Stomach (tissue), 19 donors: ENCODE measurements at places on chromosomes 12 and 14.

GRCh38 chr14:65853407-65853955 lies 441.0 kb downstream of the FUT8 start:
- H3K36me3 ChIP-seq = no peaks in the 10 kb centered on the region
- H3K27me3 ChIP-seq = no peaks in the 10 kb centered on the region
- no peak overlapping the region for H3K27ac ChIP-seq
- no peaks in the 10 kb centered on the region for H3K4me1 ChIP-seq
- DNase-seq = no peak
- H3K4me3 ChIP-seq = no peak overlapping the region

DNA sequence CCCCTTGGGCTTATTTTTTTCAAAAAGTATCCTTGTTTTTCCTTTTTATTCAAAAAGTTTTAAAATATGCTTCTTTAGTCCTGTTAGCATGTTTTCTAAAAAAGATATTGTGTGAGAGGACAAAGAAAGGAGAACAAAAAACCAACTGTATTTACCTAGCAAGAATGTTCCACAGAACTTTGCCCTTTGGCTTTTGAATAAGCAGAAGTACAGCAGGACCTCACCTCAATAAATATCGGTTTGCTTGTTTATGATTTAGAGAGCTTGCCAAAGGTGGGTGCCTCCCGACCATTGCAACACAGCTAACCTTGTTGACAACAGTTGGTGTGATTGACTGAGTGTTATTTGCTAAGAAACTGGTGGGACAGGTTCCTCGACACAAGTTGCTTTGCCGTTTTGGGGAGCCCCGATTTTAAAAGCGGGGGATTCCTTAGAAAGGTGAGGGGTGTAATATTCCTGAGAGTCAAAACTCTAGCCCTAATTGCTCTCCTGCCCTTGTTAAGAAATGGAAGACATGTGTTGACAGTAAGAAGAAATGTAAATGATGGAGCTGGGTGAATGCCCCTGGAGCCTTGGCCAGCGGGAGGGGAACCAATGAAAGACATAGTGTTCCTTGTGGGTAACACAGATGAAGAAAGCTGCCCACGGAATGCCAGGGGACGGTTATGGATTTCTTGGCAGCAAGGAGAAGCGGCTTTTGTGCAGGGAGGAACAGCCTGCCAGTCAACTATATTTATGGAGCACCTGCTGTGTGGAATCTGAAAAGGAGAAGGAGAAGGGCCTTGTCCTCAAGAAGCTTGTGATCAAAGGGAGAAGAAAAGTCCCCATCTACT lies 13.7 kb downstream of the MYBPC1 start:
- H3K27ac ChIP-seq = peak overlapping the region; percentile 87
- peaks cover 12% of the 10 kb centered on the region for H3K4me1 ChIP-seq
- H3K4me3 ChIP-seq = no peak overlapping the region

- H3K36me3 ChIP-seq = peaks cover 11% of the 10 kb centered on the region
- H3K27ac ChIP-seq = no peak overlapping the region
- peaks cover 52% of the 10 kb centered on the region for H3K4me1 ChIP-seq
- H3K27me3 ChIP-seq = no peaks in the 10 kb centered on the region
Observed at GRCh38 chr14:59332727-59333126, 132.5 kb downstream of the GPR135 start.

GRCh38 chr12:45191239-45191638 lies 24.7 kb upstream of the ANO6 start:
- DNase-seq = no peak
- no peaks in the 10 kb centered on the region for H3K36me3 ChIP-seq
- no peak overlapping the region for H3K27ac ChIP-seq
- H3K4me1 ChIP-seq = no peaks in the 10 kb centered on the region

GRCh38 chr12:70774055-70774454 lies 136.8 kb upstream of the PTPRB start:
- DNase-seq = no peak
- no peaks in the 10 kb centered on the region for H3K27me3 ChIP-seq
- no peaks in the 10 kb centered on the region for H3K36me3 ChIP-seq
